Endodermal cell (in vitro differentiated cells): ENCODE measurements at places on chromosomes 7 and 10. TPM values are rescaled to one million over a fixed set of nuclear protein-coding genes. Genes with fewer than 3 reads are reported as not detected.
A peak's percentile ranks its signal among the peaks of the same experiment; 100 is the strongest.

Gene APBB1IP
- 0.14 and 0.24 TPM in 2 replicates for total RNA-seq

- peak; percentile 29 for DNase-seq
Observed at GRCh38 chr10:111084366-111085255, 7.8 kb downstream of the ADRA2A start.

Gene CLDN3
- 20.4 and 20.7 TPM in 2 replicates for total RNA-seq

- DNase-seq: peak; percentile 57
Observed at GRCh38 chr7:5678295-5679047, 103.0 kb downstream of the RNF216 start.

DNA sequence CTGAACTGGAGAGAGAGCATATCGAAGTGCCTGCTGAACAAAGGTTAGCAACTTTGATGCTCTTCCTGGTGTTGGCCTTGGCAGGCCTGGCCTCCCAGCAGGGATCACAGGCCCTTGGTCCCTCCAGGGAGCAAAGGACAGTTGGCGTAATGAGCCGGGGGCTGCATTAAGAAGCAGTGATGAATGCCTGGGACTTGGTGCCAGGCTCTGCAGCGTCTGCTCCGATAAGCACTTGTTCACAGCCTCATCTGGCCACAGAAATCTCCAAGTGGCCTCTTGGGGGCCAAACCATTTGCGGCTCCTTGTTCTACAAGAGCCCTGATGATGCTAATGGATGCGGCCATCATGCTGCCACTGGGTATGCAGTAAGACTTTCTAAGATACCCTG, 31.8 kb downstream of the CRHR2 start:
- peak; percentile 71 for DNase-seq

DNA sequence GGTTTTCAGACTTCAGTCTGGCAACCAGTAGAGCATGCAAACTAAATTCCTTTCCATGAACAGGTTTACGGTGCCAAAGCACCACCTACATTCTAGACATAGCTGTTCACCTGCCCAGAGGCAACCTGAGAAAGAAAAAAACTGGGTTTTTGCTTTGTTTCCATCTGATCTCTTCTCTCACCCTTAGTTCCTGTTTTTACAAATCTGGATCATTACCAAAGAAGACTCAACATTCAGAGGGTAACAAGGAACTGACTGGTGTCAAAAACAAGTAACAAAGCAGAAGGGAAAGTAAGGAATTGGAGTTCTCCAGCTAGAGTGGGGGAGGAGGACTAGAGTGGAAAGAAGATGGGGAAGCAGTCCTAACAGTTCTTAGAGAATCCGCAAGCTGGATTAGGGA, 36.4 kb downstream of the CPVL start:
- DNase-seq: no peak

- DNase-seq: no peak
Observed at GRCh38 chr10:118462401-118462800, 120.3 kb upstream of the FAM204A start.

DNA sequence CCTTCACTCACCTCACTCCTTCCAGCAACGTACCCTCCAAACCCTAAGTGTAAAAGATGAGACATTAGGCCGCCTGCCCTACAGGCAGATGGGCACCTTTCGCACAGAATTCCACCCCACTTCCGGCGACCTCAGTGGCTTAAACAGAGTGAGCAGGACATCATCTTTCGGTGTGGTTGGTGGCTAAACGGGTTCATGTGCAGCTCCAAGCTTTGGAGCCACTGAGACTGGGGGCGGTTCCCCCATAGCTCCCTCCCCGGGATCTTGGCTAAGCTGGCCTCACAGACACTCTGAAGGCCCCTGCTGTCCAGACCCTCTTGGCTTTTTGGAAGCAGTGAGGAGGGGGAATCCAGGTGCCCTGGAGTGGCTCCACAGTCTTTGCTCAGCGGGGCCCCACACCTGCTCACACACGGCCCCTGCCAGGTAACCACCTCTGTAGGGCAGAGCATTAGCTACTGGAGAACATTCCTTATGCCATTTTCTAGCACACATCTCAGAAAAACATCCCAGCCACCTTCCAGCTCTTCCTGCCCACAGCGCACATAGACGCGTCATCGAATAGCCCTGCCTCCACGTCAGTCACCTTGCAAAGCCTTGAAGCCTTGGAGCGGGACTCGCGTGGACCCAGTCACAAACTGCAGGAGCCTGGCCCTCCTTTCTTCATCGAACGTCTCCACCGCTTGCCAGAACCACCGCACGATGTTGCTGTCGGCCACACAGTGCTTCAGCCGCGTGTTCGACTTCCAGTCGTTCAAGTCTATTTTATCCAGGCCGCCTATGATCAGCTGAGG, 108.8 kb downstream of the SMURF1 start:
- no peak for DNase-seq

- DNase-seq: no peak
Observed at GRCh38 chr10:127149501-127150081, 46.8 kb downstream of the INSYN2A start.
